Hippocampal formation (tissue), 2 donors: ENCODE measurements at places on chromosomes 2 and 18.

DNA sequence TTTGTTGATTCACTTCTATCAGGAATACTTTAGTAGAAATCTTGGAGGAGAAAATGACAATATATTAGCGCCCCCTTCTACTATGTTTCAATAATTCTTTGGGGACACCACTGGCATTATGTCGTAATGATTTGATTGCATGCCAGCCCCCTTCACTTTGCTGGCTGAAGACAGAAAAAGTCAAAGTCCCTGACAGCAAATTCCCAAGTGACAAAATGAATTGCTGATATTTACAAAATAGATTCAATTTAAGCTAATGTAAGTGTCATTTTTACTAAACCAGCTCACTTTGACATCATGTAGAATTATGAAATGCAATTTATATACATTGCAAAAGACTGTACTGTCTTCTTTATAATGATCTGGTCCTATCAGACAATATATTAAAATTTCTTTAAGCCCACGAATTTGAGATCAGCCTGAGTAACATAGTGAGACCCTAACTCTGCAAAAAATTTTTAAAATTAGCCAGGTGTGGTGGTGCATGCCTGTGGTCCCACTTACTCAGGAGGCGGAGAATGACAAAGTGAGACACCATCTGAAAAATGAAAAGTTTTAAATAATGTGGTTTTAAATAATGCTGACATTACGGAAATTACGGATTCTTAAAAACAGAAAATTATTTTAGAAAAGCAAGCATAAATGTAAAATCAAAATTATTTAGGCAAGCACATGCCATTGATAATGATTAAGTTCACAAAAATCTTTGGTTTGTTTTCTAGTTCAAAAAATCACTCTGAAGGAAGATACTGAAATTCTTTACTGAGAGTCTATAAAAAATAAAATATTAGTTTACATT, 520.1 kb upstream of the PKDCC start:
- no peak for DNase-seq

DNA sequence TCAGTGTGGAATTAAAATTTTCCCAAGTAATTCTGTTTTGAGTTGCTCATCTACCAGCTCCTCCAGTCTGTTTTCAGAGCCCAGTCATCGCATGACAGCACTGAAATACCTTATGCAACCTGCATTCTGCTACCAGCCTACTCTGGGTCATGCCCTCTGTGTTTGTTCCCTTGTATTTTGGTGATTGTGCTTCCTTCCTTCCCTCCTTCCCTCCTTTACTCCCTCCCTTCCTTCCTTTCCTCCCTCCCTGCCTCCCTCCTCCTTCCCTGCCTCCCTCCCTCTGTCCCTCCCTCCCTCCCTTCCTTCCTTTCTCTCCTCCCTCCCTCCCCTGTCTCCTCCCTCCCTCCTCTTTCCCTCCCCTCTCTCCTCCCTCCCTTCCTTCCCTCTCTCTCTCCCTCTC, 289.6 kb downstream of the CDH2 start:
- no peak for DNase-seq

GRCh38 chr2:134706587-134707329, 12.0 kb downstream of the TMEM163 start:
- no peak for DNase-seq

DNA sequence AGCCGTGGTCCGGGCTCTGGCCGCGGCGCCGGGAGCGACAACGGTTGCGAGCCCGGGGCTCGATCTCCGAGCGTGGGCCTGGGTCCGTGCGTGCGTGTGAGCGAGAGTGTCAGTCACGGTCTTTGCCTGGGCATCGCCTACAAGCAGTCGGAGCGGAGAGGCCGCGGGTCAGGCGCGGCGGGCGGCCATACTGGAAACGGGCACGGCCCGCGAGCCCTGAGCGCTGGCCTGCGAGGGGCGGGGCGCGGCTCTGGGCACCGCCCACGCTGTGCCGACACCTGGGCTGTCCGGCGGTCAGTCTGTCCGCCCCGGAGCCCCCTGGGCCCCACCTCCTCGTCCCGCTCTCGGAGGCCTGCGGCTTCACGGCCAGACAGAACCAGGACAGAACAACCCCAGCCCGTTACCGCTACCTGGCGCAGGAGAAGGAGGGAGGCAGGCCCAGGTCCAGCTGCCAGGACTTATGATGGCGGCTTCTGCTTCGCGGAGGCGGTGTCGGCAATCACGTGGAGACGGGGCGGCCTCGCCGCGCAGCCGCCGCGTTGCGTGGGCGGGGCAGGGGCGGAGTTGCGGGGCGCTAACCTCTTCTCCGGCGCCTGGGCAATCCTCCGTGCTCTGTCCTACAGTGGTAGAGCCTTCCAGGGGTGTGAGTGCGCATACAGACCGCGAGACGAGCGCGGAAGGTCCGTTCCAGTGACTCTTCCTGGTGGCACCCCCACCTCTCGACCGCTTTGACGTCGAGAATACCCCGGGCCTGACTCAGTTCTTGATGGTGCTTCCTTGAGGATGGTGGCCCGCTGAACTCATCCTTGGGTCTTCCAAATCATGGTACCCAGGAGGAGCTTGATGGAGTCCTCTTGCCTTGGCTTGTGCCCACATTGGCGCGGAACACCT, at the start of gene TMEM131:
TSS of gene TMEM131 (minus strand) at position 215 of the 891 bp plus-strand sequence. CDS start 286 bp downstream, outside the sequence.
- peak; percentile 89 for DNase-seq

DNA sequence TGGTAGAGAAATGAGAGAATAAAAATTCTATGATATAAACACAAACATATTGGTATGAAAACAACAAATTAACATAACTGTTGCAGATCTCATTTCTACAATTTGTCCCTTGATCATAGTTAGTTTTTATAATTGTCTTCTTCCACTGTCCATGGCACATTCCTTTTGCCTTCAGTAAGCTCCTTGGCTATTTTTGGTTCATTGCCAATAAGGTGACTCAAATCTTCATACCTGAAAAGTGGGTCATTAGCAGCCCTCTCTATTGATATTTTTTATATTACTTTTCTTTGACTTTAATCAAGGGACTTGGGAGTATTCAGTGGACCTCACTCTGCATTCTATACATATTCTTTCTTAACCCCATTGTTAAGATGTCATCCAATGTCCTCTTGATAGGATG, 552.9 kb downstream of the TDRD15 start:
- no peak for DNase-seq

- no peak for DNase-seq
Observed at GRCh38 chr2:111519071-111519470, 364.9 kb downstream of the ANAPC1 start.

DNA sequence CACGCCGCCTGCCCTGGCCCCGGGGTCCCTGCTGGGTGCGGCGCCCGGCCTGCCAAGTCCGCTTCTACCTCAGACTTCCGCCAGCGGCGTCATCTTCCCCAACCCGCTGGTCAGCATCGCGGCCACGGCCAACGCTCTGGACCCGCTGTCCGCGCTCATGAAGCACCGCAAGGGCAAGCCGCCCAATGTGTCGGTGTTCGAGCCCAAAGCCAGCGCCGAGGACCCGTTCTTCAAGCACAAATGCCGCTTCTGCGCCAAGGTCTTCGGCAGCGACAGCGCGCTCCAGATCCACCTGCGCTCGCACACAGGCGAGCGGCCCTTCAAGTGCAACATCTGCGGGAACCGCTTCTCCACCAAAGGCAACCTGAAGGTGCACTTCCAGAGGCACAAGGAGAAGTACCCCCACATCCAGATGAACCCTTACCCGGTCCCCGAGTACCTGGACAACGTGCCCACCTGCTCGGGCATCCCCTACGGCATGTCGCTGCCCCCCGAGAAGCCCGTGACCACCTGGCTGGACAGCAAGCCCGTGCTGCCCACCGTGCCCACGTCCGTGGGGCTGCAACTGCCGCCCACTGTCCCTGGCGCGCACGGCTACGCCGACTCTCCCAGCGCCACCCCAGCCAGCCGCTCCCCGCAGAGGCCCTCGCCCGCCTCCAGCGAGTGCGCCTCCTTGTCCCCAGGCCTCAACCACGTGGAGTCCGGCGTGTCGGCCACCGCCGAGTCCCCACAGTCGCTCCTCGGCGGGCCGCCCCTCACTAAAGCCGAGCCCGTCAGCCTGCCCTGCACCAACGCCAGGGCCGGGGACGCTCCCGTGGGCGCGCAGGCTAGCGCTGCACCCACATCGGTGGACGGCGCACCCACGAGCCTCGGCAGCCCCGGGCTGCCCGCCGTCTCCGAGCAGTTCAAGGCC, 13.7 kb downstream of the SALL3 start:
- DNase-seq: no peak

DNA sequence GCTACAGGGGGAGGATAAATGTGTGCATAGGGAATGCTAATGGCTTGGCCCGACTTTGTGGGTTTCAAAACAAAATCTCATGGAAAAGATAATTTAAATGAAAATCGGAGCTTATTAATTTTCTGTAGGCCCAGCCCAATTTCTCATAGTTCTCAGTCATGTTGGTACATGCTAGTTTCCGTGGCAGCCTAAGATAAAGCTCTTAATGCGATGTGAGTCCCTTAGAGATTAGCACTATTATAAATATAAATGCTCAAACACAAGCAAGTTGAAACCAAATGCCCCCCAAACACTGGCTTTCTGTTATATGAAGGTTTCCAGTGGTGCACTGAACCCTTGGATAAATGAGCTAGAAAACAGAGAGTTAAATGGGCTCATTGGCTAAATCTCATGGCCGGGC, 168.0 kb downstream of the BCL2 start:
- DNase-seq: no peak

DNA sequence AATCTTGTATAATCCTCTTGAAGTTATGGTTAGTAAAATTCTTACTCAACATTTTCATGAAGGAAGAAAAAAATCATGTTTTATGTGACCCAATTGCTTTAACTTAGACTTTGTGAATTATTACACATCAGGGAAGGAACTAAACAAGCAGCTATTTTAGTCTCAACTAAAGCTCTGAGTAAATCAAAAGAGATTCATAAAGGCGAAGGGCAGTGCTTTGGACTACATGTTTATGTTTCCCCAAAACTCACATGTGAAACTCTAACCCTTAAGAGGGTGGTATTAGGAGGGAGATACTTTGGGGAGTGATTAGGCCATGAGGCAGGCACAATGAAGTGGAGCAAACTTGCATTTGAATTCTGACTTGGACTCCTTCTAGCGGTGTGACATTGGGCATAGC, 283.7 kb upstream of the POU3F3 start:
- no peak for DNase-seq

DNA sequence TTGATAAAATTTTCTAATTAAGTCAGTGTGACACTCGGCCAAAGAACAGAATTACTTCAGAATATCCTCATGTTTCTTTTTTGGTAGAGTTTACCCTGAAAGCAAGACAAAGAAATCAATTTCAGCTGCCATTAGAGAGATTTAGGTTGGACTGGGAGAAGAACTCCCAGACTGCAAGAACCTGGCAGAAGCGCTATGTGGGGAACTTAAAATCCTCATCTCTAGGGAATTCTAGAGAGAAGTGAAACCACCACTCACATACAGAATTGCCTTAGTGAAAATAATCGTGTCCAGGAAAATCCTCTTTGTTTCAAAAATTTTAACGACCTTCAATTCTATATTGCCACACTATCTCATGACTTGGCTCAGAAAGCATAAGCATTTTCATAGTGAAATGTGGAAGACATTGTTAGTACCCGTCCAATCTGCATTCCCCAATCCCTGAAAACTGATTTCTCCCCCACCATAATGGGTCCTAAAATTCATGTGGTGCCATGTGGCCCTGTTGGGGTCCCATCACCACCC, 297.3 kb upstream of the MEIS1 start:
- no peak for DNase-seq

DNA sequence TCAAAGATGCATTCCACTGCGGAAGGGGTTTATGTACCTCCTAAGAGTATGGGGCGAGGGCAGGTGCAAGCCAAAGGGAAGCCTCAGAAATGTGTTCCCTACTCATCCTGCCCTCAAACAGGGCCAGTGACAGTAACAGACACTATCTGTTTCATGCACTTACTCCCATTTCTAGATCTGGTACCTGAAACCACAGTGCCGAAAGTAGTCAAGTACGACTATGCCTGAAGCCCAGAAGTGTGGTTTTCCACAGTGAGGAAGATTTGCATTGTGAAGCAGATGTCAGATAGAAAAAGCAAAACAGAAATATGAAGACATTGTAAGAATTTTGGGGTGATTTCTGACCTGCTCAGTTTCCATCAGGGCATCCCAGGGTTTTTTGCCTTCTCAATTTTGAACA, 748.7 kb downstream of the RNF144A start:
- no peak for DNase-seq

- DNase-seq: no peak
Observed at GRCh38 chr18:48841381-48842258, 109.1 kb downstream of the SMAD7 start.

DNA sequence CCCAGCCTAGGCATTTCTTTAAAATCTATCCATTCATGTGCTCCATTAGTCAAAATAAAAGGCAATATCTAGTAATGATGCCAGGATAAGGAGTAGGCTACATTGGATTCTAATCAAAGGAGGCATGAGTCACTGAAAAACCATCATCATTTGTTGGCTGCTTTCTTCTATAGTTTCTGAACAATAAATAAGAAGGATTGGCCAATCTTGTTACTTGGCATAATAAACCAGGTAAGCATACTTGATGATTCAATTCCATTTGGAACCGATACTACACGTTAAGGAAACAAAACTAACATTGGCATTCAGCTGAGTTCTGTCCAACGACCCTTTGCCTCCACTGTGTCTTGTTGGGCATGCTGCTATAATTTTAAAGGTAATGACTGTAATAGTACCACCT, 27.2 kb downstream of the ATP8B1 start:
- no peak for DNase-seq

- no peak for DNase-seq
Observed at GRCh38 chr2:96486696-96487095, 18.5 kb downstream of the NEURL3 start.

GRCh38 chr2:216505133-216506106, 6.8 kb downstream of the RPL37A start:
- DNase-seq: no peak

- DNase-seq: no peak
Observed at GRCh38 chr18:51133580-51134160, 63.8 kb downstream of the MEX3C start.

GRCh38 chr2:11683966-11684365, 14.0 kb upstream of the NTSR2 start:
- DNase-seq: no peak

- no peak for DNase-seq
Observed at GRCh38 chr18:78422336-78422735, 557.3 kb upstream of the SALL3 start.

DNA sequence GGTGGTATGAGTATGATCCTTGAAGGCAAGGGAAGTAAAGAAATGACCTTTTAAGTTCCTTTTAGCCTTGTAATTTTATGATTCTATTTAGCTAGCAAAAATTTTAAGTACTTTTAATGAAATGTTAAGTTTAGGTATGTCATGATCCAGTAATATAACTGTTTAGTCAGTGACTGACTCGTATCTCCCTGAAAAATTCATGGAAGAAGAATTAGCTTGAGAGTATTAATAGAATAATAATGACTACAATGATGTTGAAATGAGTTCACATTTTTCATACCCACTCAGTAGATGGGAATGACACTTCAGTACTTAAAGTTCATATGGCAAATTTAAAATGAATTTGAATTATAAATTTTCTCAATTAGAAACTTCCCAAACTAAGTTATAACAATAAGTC, 14.6 kb downstream of the RAB3GAP1 start:
- no peak for DNase-seq
